ENCODE measurements at places on chromosomes 1 and 21. TPM values are rescaled to one million over a fixed set of nuclear protein-coding genes. Genes with fewer than 3 reads are reported as not detected.

VWA5B1 gene
- total RNA-seq, result 0.27 TPM

RCSD1 gene
- 3.0 TPM for total RNA-seq

OR6K3 gene
- not detected for total RNA-seq

LDLRAD1 gene
- total RNA-seq, result not detected

SPRR5 gene
- not detected for total RNA-seq

LCE1F gene
- total RNA-seq, result not detected

SMIM11 gene
- 6.8 TPM for total RNA-seq

- no peak for DNase-seq
These were observed 98.6 kb upstream of the LPGAT1 start for GRCh38 chr1:211928993-211929637.

DNA sequence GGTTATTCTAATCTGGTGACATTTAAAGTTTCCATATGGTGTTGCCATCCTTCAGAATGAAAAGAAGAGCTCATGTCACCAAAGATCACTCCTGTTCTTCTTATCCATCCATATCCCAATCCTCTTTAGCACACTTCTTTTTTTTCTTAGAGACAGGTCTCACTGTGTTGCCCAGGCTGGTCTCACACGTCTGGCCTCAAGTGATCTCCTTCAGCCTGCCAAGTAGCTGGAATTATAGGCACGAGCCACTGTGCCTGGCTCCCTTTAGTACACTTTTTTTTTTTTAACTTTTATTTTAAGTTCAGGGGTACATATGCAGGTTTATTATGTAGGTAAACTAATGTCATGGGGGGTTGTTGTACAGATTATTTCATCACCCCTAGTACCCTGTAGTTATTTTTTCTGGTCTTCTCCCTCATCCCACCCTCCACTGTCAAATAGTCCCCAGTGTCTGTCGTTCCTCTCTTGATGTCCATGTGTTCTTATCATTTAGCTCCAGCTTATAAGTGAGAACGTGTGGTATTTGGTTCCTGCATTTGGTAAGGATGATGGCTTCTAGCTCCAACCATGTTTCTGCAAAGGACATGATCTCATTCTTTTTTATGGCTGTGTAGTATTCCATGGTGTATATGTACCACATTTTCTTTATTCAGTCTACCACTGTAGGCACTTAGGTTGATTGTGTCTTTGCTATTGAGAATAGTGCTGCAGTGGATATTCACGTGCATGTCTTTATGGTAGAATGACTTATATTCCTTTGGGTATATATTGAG is 40.6 kb downstream of the CTTNBP2NL start:
- DNase-seq, result no peak

- DNase-seq, result no peak
These were observed 27.5 kb downstream of the DMBX1 start for GRCh38 chr1:46517010-46517600.
